Endothelial cell (in vitro differentiated cells): ENCODE measurements at places on chromosomes 5 and 9.

DNA sequence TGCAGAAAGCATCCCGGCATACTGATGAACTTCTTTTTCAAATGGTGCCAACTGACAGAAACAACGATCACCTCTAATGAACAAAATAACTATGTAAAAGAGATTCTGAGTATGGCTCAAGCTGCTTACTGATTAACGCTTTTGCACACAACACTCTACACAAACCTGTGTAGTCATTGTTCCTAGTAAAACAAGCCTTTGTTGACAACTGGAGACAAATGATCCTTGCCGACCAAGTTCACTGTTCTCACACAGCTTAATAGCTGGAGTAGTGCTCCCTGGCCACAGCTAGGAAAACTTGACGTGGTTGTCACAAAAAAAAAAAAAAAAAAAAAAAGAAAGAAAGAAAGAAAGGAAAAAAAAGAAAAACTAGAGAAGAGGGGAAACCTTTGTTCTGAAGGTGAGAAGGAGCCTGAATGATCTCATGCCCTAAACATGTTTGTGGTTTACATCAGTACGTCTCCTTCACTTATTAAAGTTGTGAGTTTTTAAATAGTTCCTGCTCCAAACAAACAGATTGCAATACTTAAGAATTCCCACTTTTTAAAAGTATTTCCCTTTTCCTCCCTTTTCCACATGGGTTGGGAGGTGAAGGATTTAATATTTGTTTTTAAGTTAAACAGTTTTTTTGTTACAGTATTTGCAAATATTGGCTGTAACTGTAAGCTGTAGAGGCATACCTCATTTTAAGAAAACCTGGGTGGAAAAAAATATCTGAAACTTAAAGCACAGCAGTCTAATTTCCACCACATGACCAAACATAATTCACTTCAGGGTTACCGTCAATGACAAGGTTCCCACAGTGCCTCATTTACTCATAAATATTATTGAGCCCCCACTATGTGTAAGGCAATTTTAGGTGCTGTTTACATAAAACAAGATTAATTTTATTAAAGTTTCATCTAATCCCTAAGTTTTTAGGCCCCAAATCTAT lies 63.7 kb downstream of the GLIS3 start:
- DNase-seq = no peak

GRCh38 chr5:33840927-33841547 lies 50.8 kb downstream of the ADAMTS12 start:
- no peak for DNase-seq

DNA sequence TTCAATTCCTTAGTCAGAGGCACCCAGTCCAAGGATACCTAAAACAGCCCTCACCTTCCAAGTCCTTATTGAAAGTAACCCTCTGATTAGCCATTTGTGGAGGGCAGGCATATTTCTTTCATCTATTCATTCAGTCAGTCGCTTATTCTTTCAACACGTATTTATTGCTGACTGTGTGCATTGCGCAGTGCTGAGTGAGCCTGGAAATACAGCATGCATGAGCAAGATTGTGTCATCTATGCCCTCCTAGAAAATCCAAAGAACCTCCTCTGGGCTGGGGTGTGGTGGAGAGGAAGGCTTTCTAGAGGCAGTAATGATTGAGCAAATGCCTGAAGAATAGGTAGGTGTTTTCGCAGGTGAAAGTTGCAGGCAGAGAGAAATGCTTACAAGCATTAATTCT lies 8.5 kb upstream of the FEM1C start:
- no peak for DNase-seq

GRCh38 chr9:126745574-126746411 lies 59.0 kb upstream of the ZBTB43 start:
- DNase-seq = no peak

DNA sequence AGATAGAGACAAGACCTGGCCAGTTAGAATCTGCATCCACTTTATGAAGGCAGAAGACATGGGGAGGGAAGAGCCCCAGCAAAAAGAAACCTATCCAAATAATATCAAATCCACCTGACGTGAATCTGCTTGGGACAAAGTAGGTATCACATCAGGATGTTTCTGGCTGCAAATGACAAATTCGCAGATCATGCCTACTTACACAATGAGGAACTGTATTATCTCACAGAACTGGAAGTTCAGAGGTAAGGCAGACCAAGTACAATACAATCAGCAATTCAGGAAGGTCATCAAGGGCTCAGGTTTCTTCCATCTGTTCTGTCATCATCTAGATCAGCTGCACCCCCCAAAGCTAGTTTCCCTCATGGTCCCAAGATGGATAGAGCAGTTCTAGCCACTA lies 13.2 kb upstream of the NR4A3 start:
- DNase-seq = no peak

DNA sequence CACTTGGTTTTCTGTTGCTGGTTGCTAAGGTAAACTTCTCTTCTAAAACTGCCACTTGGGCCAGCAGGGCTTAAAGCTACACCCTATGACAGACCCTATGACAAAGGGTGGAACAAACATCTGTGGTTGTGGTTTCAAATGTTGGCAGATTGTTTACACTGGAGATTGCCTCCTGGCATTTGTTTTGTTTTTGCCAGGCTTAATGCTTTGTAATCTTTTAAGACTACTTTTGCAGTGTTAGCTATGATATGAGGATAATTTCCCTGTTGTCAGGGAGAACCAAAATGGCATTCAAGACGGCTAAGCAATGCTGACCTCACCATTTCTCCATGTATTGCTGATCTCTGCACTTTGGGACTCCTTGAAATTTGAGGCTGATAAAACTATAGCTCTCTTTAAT lies 50.3 kb downstream of the MAMDC2 start:
- no peak for DNase-seq

- no peak for DNase-seq
Measured at GRCh38 chr5:33973271-33973670, 11.2 kb downstream of the SLC45A2 start.

GRCh38 chr5:22918511-22918910 lies 65.4 kb upstream of the CDH12 start:
- DNase-seq = no peak

- DNase-seq = no peak
Measured at GRCh38 chr5:109155625-109156024, 254.1 kb downstream of the PJA2 start.

- no peak for DNase-seq
Measured at GRCh38 chr5:110634475-110634874, 92.0 kb downstream of the TMEM232 start.

- DNase-seq = no peak
Measured at GRCh38 chr5:110112348-110112747, 422.6 kb downstream of the MAN2A1 start.

GRCh38 chr9:123978981-123979380 lies 32.6 kb upstream of the LHX2 start:
- DNase-seq = no peak

DNA sequence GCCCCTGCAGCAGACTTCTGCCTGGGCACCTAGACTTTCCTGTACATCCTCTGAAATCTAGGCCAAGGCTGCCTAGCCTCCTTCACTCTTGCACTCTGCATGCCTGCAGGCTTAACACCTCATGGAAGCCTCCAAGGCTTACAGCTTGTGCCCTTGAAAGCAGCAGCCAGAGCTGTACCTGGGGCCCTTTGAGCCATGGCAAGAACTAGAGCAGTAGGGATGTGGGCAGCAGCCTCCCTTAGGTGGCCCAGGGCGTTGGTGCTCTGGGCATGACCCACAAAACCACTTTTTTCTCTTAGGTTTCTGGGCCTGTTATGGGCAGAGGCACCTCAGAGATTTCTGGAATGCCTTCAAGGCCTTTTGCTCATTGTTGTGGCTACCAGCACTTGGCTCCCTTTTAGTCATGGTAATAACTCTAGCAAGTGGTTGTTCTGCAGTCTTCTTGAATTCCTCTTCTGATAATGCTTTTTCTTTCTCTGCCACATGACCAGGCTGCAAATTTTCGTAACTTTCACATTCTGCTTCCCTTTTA lies 606.2 kb downstream of the TLE4 start:
- no peak for DNase-seq

- no peak for DNase-seq
Measured at GRCh38 chr9:81666123-81666522, 23.2 kb downstream of the TLE1 start.

DNA sequence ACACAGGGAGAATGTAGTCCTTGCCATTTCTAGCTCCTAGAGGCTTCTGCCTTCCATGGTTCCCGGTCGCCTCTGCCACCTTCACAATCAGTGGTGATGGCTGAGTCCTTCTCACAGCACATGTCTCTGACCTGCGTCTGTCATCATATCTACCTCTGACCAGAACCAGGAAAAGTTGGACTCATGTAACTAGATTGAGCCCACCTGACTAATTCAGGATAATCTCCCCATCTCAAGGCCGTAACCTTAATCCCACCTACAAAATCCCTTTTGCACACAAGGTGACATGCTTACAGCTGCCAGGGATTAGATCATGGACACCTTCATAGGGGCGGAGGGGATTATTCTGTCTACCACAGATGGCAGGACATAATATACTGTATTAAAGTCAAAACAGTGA lies 375.6 kb downstream of the ICE1 start:
- no peak for DNase-seq

GRCh38 chr5:120913396-120913795 lies 449.3 kb downstream of the PRR16 start:
- DNase-seq = no peak

- no peak for DNase-seq
Measured at GRCh38 chr5:133400120-133400519, 212.2 kb downstream of the FSTL4 start.

GRCh38 chr5:56735849-56736641 lies 79.3 kb upstream of the MAP3K1 start:
- no peak for DNase-seq

DNA sequence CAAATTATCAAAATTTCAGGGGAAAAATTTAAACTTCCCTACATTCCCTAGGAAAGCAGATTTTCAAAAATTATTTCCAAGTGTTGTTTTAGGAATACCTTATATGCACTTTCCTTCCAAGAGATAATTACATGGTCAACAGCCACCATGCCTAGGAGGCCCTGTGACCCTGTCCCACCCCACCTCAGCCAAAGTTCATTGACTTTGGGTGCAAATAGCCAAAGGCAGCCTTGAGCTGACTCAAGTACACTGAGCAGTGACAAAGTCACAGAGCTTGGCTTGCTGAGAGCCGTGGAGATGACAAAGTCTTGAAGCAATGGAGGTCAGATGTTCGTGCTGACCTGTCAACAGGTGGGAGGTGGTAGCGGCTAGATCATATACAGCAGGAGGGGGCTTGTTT lies 24.3 kb upstream of the FBP1 start:
- DNase-seq = no peak

- DNase-seq = no peak
Measured at GRCh38 chr5:156476158-156476551, 149.2 kb downstream of the SGCD start.

DNA sequence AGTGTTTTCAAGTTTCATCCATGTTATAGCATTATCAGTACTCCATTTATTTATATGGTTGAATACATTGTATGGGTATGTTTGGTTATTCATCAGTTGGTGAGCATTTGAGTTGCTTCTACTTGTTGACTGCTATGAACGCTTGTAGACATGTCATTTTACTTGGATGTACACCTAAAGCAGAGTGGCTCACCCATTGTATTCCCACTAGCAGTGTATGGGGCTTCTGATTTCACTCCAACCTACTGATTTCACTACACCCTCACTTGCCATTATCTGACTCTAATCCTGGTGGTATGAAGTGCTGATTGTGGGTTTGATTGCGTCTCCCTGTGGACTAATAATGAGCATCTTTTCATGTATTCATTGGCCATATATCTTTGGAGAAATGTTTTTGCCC lies 9.5 kb downstream of the NPM1 start:
- no peak for DNase-seq

GRCh38 chr5:159928122-159928909 lies 12.0 kb downstream of the ADRA1B start:
- no peak for DNase-seq

GRCh38 chr5:61053937-61054336 lies 108.3 kb downstream of the SMIM15 start:
- no peak for DNase-seq

- DNase-seq = no peak
Measured at GRCh38 chr9:135214706-135215105, 127.2 kb downstream of the OLFM1 start.
